ENCODE measurements at places on chromosomes 3 and 15.

DNA sequence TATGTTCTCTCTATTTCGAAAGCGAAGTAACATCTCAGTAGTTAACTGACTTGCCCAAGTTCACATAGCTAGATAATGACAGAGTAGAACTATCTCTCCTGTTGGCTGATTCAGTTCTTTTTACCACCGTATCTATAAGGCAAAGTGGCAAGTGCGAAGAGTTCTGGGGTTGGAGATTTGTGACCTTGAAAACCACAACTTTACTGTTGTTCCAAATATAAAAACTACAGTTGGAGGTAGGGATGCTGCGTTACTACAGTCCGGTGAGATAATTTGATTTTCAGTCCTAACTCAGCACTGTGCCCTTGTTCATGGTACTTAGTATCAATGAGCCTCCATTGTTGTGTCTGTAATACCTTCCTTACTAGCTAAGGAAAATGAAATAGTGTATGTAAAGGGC, 71.2 kb upstream of the GOLGA8B start:
- DNase-seq: no peak

- DNase-seq: no peak
These were observed 26.7 kb downstream of the TMEM43 start for GRCh38 chr3:14151471-14152083.

DNA sequence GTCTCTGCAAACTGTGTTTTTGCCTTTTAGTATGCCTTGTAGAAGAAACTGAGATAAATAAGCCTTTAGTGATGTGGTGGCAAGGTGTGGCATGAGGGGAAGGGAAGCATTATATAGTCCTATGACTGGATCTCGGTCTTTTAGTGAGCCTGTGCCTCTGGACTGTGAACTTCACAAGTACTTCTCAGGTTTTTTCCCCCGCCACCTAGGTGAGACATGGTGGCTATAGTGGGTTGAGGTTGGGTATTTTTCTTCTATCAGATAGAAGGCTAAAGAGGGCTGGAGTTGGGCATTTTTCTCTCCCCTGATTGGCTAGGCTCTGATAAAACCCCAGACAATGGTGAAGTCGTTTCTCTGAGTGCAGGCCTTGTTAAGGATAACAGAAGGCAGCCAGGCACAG, 38.7 kb upstream of the ZFAND6 start:
- DNase-seq: no peak

DNA sequence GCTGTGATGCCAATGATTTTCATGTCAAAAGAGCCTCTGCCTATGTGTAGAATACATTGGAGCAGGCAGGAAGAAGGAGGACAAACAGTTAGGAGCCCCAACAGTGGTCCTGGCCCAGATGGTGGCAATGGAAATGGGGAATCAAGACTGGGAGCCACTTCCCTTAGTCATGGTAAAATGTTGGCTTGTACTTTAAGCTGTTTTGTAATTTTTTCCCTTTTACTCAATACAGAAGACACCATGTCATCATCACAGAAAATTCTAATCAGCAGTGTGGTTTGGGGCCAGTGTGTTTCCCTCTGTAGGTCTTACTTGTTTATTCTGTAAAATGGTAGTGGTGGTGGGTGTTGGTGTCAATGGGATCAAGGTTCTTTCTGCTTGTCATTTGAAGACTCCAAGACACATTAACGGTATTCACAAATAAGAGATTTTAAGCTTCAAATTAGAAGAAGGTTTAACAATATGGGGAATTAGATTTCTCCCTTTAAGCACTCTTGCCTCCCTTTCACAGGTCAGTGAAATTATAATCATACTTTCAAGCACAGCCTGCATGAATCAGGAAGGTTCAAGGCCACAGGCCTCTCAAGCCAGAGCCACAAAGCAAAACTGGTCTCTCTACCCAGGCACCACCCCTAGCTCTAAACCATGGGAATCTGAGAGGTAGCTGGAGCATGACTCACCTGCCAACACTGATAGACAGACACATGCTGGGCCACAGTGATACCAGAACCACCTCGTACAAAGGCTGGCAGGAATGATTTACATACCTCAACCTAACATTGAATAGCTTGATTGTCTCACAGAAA, 24.9 kb downstream of the SIAH2 start:
- DNase-seq: peak; percentile 10

DNA sequence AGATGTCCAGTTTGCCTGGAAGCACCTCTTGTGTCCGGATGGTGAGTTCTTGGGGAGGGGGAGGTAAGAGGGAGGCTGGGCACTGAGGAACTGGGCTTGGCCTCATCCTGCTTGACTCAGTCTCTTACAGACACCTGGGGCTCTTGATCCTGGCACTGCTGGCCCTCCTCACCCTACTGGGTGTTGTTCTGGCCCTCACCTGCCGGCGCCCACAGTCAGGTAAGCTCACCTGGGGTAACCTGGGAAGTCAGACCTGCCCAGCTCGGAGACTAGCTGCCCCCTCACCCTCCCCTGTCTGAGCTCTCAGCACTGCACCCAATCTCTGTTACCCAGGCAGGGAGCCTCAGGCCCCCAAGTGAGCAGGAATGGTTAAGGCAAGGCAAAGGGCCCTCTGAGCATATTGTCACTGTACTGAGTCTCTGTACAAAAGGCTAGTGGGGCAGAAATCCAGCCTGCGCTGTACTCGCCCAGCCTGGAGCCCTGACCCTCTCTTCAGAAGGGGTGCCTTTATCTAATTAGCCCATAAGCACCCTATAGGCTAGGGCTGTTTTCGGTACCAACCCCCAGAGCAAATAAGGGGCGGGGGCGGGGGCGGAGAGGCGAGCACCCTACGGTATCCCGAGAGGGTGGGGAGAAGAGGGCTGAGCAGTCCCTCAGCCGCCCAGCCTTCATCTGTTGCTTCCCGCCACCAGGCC, 2.2 kb upstream of the IL17RC start:
- DNase-seq: no peak

GRCh38 chr3:142566096-142566495, 12.4 kb downstream of the ATR start:
- DNase-seq: no peak

DNA sequence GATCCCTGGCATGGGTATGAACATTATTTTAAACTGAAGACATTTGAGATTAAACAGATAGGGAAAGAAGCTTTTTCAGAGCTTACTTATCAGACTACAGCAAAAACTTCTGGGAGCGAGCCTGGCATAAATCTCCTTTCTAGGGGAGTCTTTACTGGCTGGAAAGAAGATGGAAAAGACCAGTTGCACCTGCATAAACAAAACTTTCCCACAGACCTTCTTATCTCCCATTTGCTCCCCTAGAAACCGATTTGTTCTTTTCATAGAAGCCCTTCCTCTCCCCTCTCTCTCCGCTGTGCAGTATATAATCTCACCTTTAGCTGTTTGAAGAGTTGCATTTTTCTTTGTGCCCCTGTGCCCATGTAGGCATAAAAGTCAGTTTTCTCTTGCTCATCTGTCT, 93.2 kb downstream of the CHRNA7 start:
- no peak for DNase-seq

GRCh38 chr3:102574355-102574754, 139.5 kb downstream of the ZPLD1 start:
- no peak for DNase-seq

GRCh38 chr3:185796431-185797107, 28.3 kb downstream of the IGF2BP2 start:
- no peak for DNase-seq

GRCh38 chr3:113157408-113158030, 53.8 kb upstream of the BOC start:
- DNase-seq: no peak

DNA sequence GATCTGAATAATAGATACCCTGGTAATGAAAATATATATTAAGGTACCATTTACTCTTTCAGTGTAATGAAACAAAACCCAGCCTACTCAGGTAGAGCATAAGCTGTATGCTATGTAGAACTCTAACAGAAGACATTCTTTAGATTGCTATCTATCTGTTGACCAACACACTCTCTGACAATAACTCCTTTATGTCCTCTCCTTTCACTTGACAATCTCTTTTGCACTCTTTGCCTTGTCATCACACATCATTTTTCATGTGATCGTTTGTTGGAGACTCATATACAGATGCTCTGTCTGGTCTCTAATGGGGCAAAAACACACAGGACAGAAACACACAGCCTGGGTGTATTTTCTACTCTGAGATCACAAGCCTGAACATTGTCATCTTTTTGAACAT, 35.4 kb upstream of the SUCLG2 start:
- DNase-seq: no peak

GRCh38 chr3:153513236-153513635, 351.2 kb downstream of the RAP2B start:
- no peak for DNase-seq

- no peak for DNase-seq
These were observed 155.4 kb upstream of the CCDC54 start for GRCh38 chr3:107221856-107222255.

DNA sequence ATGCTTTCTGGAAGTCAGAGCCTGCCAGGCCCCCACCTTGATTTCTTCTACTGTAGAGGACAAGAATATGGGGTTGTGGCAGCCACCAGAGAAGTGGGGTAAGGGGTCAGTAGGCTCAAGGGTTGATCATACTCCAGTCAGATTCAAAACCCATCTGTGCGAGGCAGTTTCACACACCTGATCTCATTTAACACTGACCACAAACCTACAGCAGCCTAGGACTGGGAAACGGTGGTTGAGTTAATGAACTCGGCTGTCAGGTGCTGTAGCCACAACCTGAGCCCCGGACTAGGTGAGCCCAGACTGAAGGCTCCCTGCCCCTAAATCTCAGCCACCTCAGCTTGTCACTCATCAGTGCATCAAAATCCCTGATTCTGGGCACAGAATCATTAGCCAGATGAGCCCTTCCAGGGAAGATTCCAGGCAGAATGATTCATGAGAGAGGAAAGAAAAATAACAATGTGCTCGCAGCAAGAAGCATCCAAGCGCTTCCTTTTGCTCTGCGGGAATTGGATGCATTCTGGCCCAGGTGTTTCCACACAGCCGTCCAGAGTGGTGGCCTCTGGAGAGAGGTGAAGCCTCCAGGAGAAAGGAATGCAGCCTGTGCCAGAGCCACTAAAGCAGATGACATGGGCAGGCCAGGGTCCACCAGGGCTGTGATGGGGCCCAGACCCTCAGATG, 102.1 kb downstream of the SRGAP3 start:
- no peak for DNase-seq

DNA sequence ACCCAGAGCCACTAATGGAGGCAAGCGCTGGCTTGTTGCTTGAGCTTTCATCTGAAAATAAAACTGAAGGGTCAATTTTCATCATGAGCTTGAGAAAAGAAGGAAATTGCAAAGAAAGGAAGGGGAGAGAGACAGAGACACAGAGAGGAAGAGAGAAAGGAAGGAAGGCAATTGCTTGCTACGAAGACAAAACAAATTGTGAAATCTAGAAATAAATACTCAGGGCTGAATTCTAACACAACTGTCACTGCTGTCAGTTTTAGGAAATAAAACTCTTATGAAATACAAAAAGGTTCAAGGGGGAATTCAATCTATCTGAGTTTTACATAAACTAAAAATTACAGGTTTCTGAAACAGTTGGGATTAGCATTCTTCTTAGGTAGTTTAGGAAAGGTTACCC, 36.7 kb downstream of the FOXP1 start:
- DNase-seq: no peak

DNA sequence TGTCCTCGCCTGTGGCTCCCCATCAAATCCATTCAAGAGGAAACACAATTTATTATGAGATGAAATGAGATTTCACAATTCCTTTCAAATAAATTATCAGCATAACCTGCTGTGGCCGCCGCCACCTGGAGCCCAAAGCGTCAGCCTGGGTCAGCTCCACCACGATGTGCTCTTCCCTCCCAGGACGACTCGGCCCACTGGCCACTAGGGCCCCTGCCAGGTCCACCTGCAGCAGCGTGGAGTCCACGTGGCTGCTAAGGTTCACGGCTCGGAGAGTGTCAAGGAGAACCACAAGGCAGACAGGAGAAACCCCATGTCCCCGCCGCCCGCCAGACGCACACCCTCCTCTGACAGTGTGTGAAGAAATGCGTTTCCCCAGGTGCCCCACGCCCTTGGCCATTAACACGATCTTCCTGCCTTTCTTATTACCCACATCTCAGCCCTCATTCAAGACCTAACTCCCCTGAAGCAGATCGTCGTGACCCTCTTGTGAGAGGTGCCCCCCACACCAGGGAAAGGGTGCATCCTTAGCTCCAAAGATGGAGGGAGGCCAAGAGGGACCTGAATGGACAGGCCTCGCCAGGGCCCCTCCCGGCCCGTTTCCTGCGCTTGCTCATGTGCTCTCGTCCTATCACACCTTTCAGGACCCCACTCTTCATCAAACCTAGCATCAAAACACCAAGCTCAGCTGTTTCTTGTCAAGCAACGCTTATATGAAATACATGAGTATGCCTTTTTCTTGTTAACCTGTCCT, 80.6 kb downstream of the OCA2 start:
- DNase-seq: no peak

DNA sequence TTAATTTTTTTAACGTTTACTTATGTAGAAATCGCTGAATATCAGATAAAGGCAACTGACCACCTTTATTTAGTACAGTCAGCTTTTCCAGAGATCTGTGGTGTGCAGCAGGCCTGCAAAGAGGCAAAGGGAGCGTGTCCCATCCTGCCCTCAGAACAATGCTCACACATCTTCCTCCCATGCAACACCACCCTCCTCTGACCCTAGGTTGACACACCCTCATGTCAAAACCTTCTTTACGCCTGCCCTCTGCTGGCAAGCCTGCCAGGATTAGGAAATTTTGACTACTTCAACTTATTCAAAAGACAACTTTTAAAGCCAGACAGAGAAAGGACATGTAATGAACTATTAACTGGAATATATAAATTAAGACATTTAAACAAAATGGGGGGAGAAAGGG, 513.7 kb downstream of the FOXP1 start:
- DNase-seq: peak; percentile 48

GRCh38 chr3:139803294-139803693, 125.5 kb upstream of the NMNAT3 start:
- no peak for DNase-seq

- no peak for DNase-seq
These were observed 4.0 kb downstream of the EPHB3 start for GRCh38 chr3:184565421-184566211.

- DNase-seq: no peak
These were observed 617.7 kb upstream of the NR2F2 start for GRCh38 chr15:95712785-95713184.

- DNase-seq: no peak
These were observed 166.3 kb upstream of the CHRM5 start for GRCh38 chr15:33801954-33802353.

DNA sequence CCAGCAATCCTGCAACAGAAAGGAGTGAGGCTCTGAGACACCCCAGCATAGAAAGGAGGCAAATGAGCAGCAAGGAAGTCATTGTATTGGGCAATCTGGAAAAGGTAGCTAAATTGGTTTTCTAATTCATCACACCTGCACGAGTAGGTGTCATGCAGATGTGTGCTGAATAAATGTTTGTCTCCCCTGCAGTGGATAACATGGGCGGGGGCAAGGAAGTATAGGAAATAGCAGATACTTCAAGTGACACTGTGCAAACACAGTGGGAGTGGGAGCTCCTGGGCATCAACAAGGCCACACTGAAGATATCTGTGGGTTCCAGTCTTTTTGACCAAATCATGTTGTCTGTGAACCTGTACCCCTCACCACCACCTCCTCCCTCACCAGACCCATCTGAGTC, 14.4 kb upstream of the HTR3E start:
- no peak for DNase-seq

GRCh38 chr3:163766112-163766511, 1312.2 kb downstream of the SI start:
- no peak for DNase-seq

GRCh38 chr3:116331380-116331779, 113.9 kb downstream of the LSAMP start:
- DNase-seq: no peak
